NCI-H345 (cell line): ENCODE measurements at places on chromosomes 5 and 9.

GRCh38 chr9:23824830-23825591 is 1.0 kb downstream of the ELAVL2 start:
- peak; percentile 38 for DNase-seq

GRCh38 chr5:16669776-16670175 is 53.0 kb upstream of the RETREG1 start:
- DNase-seq, result no peak

GRCh38 chr9:87540444-87541105 is 42.9 kb downstream of the DAPK1 start:
- DNase-seq, result no peak

- no peak for DNase-seq
Measured at GRCh38 chr9:32171339-32171738, 213.1 kb upstream of the ACO1 start.

- no peak for DNase-seq
Measured at GRCh38 chr9:78620764-78621163, 323.8 kb downstream of the PSAT1 start.

- DNase-seq, result no peak
Measured at GRCh38 chr5:130773813-130774212, 391.2 kb downstream of the HINT1 start.

DNA sequence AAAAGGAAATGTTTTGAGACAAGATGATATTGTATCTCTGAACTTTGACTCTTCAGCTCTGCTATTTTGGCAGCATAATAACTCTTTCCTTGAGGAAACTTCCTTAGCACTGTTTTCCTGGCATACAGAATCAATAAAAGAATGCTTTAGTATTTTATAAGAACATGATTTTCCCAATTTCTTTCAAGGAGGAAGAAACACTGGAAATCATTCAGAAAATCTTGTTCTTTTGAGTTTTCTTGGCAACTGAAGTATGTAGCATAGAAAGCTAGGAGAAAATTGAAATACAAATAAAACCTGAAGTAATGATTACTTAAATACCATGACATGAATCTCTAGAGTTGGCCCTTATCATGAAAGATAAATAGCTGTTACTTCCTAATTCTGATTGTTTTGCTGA is 461.4 kb upstream of the ZNF608 start:
- DNase-seq, result no peak

DNA sequence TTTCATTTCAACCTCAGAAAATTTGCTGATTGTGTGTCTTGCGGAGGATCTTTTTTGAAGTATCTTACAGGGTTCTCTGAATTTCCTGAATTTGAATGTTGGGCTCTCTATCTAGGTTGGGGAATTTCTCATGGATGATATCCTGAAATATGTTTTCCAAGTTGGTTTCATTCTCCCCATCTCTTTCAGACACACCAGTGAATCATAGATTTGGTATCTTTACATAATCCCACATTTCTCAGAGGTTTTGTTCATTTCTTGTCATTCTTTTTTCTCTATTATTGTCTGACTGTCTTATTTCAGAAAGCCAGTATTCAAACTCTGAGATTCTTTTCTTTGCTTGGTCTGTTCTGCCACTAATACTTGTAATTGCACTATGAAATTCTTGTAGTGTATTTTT is 456.9 kb downstream of the PRELID2 start:
- no peak for DNase-seq

GRCh38 chr9:137199411-137200121 is 975 bp downstream of the TPRN start:
- DNase-seq, result no peak

- DNase-seq, result no peak
Measured at GRCh38 chr5:54571462-54571861, 53.9 kb downstream of the SNX18 start.

GRCh38 chr9:99628285-99628684 is 193.4 kb upstream of the NR4A3 start:
- DNase-seq, result no peak

DNA sequence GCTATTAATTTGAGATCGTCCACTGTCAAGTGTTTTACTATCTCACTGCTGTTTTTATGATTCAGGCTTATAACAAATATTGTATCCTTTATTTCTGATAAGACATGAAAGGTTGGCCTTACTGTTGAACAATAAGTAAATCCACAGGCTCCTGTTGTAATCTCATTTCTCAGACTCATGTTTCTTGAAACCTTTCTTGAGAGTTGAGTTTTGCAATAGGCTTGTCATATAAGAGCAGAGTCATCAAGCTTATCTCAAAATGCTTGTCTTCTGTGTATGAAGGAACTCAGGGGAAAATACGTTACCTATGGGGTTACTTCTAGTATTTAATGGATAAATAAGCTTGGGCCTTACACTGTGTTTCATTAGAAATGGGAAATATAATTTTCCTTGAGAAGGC is 9.2 kb upstream of the TLX3 start:
- DNase-seq, result no peak

GRCh38 chr5:124121198-124121597 is 609.2 kb downstream of the CSNK1G3 start:
- no peak for DNase-seq

DNA sequence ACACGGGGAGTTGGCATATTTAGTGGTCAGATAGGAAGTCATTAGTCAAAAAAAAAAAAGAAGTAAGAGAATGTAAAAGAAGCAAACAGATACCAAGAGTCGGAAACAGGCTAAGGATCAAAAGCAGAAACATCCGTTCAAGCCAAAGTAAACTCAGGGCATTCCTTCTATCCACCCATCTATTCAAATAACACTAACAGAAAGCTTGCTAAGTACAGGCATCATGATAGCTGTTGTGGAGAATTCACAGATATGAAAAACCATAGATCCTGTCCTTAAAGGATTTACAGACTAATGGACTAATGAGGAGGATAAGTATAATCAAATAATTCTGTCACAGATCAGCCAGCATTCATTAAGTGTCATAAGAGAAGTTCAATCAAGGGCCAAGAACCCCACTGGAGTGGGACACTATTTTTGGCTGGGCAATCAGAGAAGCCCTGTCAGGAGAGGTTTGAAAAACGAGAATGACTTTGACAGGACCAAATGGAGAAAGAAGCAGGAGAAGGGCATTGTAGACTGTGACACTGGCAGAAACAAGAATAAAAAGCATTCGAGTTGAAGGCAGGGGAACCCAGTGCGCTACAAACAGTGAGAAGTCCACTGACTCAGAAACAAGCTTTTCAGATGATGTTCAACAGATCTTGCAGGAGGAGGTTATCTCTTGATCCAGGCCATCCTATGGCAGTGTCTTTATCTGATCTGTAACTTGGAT is 154.2 kb upstream of the TSLP start:
- DNase-seq, result no peak

GRCh38 chr5:105754056-105754455 is 1916.7 kb downstream of the EFNA5 start:
- no peak for DNase-seq

DNA sequence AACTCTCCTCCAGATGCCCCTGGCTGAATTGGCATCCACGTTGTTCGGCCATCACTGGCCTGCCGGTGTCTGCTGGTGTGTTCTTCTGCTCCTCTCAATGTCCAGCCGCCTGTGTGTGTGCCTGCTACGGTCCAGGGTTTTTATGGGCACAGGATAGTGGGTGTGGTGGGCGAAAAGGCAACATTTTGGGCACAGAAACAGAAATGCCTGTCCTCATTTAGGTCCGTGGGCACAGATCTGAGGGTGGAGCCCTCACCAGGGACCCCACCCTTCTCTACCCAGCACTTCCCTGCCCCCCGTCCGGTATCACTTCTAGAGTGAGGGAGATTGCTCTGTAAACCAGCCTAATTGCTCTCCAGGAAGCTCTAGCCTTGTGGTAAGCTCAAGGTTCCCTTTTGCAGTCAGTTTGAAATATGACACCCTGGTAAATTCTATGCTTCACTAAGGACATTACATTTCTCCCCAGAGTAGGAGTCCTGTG is 410.1 kb downstream of the MAT2B start:
- DNase-seq, result no peak

DNA sequence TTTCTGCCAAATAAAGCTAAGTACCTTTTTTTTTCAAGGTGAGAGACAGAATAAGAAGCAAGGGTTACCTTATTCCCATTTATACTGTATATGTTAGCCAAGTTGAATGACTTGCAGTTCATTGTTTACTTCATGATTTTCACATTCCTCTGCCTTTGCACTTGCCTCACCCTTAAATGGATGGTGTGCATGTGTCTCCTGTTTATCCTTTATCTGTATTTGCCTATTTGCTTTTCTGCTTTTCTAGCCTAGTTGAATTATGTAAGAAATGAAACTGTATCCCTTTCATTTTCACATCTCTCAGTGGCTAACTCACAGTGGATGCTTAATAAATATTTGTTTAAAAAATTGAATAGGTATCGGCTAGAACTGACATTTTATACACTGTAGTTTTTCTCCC is 200.8 kb upstream of the ST8SIA4 start:
- no peak for DNase-seq

GRCh38 chr5:5787373-5787772 is 364.9 kb downstream of the ICE1 start:
- no peak for DNase-seq

GRCh38 chr5:140038373-140038957 is 4.6 kb downstream of the NRG2 start:
- no peak for DNase-seq

GRCh38 chr9:110978516-110978915 is 59.8 kb downstream of the LPAR1 start:
- no peak for DNase-seq

DNA sequence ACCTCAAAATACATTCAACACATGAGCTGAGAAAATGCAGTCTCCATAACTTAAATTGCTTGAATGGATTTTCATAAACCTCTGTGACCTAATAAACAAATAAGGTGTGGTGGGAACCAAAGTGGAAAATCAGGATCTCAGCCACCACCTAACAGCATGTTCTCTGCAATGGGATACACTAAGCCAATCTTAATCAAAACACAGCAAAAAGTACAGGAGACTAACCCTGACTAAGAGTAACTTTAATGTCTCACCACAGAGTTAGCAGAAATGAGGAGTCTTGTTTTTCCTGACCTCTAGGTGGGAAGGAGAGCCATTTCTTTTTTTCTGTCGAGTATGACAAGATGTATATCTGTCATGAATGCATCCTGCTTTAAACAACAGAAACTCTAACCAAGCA is 48.5 kb downstream of the PLK2 start:
- DNase-seq, result no peak
